Stimulated activated memory B cell treated with anti-CD40 and anti-IgM and Interleukin-4, amounts not matched to agents 10 μg/mL and 1 μg/mL and 100 μg/mL, for 72 hours (primary cell): ENCODE measurements at places on chromosomes 2 and 18.

- ATAC-seq = no peak
Measured at GRCh38 chr2:36392571-36393255, 37.1 kb downstream of the CRIM1 start.

GRCh38 chr2:219573166-219573565 is 1.1 kb downstream of the INHA start:
- ATAC-seq = no peak

DNA sequence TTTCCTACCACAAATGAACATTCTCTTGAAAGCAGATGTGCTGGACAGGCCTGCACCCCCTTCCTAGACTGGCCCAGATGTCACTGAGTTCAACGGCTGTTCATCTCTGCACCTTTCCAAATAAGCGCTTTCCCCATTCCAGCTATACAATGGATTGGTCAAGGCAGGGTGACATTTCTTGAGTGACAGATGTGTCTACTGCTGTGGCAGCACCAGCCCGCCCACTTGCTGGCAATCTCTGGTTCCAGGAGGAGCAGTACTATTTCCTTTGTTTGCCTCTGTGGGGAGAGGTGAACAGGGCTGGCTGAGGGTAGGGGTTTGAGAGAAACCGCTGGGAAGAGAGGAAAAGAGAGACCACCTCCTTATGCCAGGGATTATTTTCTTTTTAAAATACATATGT is 269.5 kb upstream of the POU3F3 start:
- ATAC-seq = no peak

GRCh38 chr18:73318739-73319479 is 451.1 kb upstream of the NETO1 start:
- no peak for ATAC-seq

- no peak for ATAC-seq
Measured at GRCh38 chr2:220090050-220090449, 462.6 kb downstream of the SLC4A3 start.

- ATAC-seq = no peak
Measured at GRCh38 chr18:63895190-63895589, 7.7 kb downstream of the SERPINB2 start.
